ENCODE measurements at places on chromosomes 7 and 10.

DNA sequence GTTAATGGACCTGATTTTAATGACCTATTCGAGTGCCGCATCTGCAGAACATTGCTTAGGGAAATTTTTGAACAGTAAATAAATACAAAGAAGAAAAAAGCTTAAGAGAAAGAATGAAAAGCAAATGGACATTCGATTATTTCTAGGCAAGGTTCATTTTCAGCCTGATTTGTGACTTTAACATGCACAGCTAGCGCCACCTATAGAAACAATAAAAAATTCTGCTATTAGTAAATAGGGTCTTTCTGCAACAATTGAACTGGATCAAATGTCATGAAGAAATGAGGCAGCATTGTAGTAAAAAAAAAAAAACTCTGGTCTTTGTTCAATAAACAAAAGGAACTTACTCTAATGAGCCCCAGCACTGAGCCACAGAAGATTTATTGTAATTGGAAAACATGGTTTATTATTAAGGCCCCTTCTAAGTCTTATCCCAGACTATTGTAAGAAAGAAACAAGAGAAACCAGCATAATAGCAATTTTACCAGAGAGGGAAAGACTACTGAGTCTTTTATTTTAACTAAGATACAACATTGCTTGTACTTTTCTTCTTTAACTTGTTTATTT, 41.4 kb upstream of the GHITM start:
- no peak for DNase-seq

- DNase-seq, result no peak
These were observed 23.2 kb downstream of the PLAC9 start for GRCh38 chr10:80155696-80156215.

GRCh38 chr7:101972627-101973026, 155.2 kb downstream of the CUX1 start:
- no peak for DNase-seq

DNA sequence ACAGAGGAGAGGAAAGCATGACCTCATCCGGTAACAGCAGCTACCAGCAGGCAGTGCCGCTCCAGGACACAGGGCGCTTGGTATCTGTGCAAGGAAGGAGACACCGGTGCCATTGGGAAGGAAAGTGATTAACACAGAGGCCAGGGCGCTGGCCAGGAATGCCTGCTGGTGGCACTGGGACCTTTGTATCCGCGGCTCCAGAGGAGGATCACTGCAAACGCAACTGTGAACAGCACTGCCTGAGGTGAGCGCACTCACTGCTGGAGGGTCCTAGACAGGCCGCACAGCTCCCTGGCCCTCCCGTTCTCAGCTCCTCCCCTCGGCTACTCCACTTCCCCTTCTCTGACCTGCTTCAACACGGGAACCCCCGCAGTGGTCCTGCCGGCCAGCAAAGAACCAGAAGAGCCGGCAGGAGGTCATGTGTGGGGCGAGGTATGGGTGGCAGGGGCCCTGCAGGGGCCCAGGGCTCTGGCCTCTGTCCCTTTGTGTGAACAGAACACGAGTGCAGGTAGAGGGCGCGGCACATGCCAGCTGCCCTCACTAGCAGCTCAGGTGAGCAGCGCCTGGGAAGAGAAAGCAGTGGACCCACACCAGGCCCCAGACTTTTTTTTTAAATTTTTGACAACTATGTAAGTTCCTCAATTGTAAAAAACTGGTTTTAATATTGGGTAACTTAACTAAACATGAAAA, 107.6 kb downstream of the VIPR2 start:
- no peak for DNase-seq

DNA sequence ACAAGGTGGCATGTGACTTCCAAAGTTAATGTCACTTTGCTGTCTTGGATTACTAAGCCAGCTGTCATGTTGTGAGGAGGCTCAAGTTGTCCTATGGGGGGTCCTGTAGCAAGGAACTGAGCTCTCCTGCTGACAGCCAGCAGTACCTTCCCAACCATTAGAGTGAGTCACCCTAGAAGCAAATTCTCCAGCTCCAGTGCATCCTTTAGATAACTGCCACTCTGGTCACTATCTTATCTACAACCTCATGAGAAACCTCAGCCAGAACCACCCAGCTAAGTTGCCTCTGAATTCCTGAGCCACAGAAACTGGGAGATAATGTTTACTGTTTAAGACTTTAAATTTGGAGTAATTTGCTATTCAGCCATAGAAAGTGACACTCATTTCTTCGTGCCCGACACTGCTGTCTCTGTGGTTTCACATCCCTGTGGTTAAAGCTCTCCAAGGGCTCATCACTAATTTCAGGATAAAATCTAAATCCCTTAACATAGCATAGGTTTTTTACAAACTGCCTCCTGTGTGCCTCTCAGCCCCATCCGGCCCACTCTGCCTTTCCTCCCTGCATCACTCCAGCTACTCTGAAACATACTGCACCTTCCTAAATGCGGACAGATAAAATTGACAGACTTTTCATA, 83.5 kb downstream of the PRR15 start:
- no peak for DNase-seq

GRCh38 chr10:93991596-93992284, 2.0 kb upstream of the PLCE1 start:
- no peak for DNase-seq

DNA sequence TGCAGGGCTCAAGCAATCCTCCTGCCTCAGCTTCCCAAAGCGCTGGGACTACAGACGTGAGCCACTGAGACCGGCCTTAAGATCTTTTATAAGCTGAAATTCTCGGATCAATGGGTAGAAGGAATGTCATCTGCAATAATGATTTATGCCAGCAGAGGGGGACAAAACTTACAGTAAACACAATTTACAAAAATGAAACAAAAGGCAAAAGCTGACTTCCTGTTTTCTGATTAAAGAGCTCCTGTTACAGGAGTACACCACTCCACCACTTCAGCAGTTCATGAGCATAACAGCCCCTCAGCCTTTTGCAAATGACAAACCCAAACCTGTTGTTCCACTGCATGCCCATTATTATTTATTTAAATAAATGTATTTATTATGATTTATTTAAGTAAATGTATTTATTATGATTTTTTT, 88.5 kb upstream of the ATP6V0A4 start:
- peak; percentile 74 for DNase-seq

DNA sequence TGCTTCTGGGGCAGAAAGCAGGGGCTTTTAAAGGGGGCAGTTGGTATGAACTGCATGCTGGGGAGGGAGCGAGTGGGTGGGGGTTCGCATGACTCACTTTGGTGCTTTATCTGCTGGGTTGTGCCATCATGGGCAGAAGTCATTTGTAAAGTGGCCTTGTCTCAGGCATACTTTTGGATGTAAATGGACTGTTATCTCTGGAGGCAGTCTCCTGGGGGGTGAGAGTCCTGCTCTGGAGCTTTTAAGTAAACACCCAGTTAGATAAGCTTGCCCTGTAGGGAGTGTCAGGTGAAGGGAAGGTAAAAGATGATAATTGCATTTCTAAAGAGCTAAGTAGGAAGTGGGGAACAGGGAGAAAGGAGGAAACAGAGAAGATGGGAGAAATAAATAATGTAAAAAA, 1.6 kb upstream of the GSTO1 start:
- no peak for DNase-seq

DNA sequence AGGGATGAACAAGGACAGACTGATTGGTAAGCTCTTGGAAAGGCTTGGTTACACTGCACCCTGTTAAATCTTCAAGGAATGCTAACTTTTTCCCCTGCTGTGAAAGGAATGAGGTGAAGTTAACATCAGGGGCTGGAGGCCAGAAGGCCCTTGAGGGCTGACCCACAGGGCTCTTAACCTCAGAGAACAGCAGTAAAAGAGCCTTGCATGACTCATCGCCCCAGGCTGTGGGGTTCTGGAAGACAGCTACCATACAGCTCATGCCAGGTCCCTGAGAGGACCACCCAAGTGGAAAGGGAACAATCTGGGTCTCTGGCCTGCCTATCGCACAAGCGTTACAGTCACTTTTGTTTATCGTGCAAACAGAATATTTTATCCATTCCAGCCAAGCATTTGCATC, 54.4 kb downstream of the CYP2C9 start:
- no peak for DNase-seq

DNA sequence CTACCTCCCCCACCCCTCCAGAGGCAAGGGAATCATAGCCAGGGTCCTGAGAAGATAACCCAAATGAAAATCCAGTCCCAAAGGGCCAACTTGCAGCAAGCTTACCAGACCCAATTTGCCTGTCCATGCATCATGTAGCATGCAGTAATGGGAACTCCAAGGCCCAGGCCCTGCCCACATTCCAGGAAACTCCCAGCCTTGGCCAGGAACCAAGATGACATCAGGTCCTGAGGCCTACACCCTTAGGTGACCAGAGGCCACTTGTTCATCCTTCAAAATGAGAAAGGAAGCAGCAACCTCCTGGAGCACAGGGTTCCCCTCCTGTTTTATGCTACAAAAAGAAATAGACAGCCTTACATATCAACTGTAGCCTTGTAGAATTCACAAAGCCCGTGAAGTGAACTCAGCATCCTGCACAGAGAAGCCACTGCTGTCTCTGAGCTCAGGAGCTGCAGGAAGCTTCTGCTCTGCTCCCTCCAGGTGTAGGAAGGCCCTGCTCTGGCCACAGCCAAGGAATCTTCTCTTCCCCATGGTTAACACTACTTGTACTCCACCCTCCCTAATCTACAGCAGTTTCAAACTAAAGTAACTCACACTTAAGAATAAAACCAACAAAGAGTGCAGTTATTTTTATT, 30.3 kb upstream of the GRB10 start:
- no peak for DNase-seq

GRCh38 chr7:28018856-28019465, 161.6 kb downstream of the JAZF1 start:
- DNase-seq, result no peak

Measured in CD4-positive, alpha-beta T cell treated with Interleukin-6 at 100 ng/mL for 8 hours (primary cell).